ENCODE measurements at places on chromosomes 2 and 18.

- DNase-seq, result no peak
These were observed 27.9 kb downstream of the PXDN start for GRCh38 chr2:1716441-1716840.

- peak; percentile 52 for DNase-seq
These were observed 42.2 kb downstream of the KIDINS220 start for GRCh38 chr2:8794923-8795825.

- DNase-seq, result no peak
These were observed 14.4 kb downstream of the FBXO41 start for GRCh38 chr2:73269686-73270465.

- DNase-seq, result no peak
These were observed 91.5 kb upstream of the TWSG1 start for GRCh38 chr18:9243029-9243428.

DNA sequence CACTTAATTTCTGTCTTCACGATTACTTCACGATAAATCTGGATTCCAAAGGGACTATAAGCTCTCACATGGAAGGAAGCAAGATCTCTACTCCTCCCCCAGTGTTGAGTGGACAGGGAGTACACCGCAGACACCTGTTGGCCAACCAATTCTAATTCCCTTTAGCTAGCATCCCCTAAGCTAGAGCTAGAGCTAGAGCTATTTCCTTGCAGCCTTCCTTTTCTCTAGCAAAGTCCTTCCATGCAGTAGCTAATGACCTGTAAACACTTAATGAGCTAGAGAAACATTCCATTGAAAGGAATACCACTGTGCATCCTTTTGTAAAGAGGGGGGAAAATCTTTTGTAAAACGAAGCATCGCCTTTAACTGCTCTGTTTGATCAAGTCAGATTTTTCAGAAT is 56.5 kb downstream of the BCL11A start:
- DNase-seq, result no peak

DNA sequence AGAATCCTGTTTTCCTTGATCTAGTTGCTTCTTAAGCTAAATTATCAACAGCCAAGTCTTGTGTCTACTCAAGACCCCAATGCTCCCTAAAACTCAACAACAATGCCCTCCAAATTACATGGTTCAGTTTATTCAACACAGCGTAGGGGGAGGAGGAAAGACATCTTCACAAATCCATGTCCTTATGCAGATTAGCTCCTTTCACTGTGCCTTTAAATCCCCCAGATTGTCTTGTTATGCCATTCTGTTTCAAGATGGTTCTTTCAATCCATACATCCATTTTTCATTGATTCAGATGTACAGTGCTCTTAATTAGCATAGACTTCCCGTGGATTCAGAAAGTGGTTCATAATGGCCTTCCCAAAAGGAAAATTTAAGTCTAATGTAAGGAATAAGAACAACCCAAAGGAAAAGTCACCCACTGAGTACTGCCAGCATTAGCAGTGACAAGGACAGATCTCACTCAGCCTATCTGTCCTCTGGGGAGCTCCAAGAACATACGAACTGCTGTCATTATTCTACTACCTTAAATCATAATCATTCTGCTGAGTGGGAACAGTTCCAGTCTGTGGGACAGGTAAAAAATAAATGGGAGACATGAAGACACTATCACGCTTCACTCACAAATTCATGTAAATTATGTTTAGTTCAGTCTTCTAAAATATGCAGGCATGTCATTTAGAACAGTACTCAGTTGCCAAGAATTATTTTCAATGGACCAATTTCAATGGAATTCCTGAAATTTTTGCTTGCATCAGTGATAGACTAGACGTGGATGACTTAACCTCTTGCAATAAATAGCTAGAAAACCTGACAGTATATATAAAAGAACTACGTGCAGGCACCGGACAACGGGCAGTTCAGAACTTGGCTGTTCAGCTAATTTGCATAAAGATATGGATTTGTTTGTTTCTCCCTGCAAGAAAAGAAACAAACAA is 58.9 kb upstream of the RNU4ATAC start:
- peak; percentile 66 for DNase-seq

GRCh38 chr2:168723275-168723899 is 79.0 kb upstream of the NOSTRIN start:
- DNase-seq, result no peak

- DNase-seq, result no peak
These were observed 275.9 kb downstream of the RBM43 start for GRCh38 chr2:150985741-150986140.

GRCh38 chr2:174473796-174474195 is 13.0 kb downstream of the GPR155 start:
- DNase-seq, result peak; percentile 12

DNA sequence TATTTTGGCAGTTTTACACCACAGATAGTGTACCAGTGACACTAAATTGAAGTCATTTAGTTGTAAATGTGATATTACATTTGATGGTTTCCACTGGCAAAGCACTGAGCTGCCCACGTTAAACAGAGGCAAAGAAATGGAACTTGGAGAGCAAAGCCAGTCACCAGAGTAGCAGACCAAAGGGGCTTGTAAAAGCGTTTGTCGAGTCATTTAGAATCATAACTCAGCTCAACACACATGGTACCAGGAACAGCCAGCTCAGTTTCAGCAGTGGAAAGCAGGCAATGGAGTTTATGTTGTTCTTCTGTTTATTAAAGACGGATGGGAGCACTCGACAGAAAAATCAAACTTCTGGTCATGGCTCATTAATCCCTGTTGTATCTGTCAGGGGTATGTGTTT is 91.2 kb downstream of the POU3F3 start:
- DNase-seq, result no peak

DNA sequence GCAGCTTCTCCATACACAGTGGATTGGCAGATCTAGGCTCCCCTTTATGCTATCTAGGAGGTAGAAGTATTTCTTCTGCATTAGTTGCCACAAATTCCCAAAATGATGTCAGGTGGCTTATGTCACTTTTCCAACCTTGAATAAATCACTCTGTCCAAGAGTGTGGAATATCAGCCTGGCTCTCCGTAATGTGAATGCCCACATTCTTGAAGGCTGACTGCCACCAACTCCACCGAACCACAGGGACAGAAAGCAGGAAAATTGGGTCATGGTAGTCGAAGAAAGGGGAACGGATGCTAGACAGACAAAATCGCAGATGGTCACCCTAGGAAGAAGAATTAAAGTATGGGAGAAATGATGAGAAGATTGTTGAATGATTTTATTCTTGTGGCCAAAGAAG is 624.9 kb upstream of the CDH2 start:
- DNase-seq, result no peak

- DNase-seq, result no peak
These were observed 88.9 kb upstream of the THOC1 start for GRCh38 chr18:356778-357177.

- no peak for DNase-seq
These were observed 1.7 kb upstream of the MSGN1 start for GRCh38 chr2:17814601-17815000.

DNA sequence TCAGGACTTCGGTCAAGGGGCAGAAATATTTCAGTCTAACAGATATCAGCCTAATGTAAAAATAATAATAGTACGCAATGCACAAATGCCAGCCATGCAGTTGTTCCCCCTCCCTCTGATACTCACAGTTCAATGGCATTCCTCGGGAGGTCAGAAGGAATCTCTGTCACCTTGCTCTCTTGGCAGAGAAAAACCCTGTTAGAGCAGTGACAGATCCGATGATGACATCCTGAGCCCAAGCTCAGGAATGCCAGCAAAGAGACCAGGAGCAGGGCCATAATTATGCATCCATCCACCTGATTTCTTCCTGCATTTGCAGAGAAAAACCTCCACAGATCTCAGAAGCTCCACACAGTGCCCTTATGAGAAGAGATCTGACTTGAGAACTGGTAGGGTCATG is at the start of gene FSHR:
FSHR (minus strand) TSS at position 376 of the 400 bp plus-strand sequence; CDS start at position 278, 98 bp downstream.
- DNase-seq, result no peak

- DNase-seq, result no peak
These were observed 5.4 kb downstream of the PDK1 start for GRCh38 chr2:172561270-172561669.

DNA sequence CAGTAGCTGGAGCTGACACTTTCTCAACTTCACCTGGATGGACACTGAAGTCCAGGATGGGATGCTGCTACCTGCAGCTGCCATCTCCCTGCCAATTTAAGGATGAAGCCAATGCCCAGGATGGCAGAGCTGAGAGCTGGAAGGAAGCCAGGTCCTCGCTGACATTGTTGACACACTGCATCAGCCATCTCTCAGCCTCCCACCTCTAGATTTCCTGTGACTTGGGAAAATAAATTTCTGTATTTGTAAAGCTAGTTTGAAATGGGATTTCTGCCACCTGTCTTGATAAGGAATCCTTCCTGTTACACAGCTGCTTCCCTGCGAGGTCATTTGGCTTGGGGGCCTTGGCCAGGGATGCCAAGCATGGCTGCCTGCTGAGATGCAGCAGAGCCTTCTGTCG is 43.5 kb downstream of the KCTD1 start:
- DNase-seq, result no peak

- DNase-seq, result no peak
These were observed 237.4 kb upstream of the ACVR2A start for GRCh38 chr2:147607379-147607778.

GRCh38 chr2:17759805-17760204 is 5.9 kb downstream of the GEN1 start:
- peak; percentile 36 for DNase-seq

GRCh38 chr2:216842636-216843035 is 17.2 kb downstream of the TNP1 start:
- DNase-seq, result no peak

GRCh38 chr2:160097326-160097725 is 34.9 kb upstream of the PLA2R1 start:
- DNase-seq, result no peak

- no peak for DNase-seq
These were observed 24.7 kb upstream of the NAGK start for GRCh38 chr2:71043531-71044407.

DNA sequence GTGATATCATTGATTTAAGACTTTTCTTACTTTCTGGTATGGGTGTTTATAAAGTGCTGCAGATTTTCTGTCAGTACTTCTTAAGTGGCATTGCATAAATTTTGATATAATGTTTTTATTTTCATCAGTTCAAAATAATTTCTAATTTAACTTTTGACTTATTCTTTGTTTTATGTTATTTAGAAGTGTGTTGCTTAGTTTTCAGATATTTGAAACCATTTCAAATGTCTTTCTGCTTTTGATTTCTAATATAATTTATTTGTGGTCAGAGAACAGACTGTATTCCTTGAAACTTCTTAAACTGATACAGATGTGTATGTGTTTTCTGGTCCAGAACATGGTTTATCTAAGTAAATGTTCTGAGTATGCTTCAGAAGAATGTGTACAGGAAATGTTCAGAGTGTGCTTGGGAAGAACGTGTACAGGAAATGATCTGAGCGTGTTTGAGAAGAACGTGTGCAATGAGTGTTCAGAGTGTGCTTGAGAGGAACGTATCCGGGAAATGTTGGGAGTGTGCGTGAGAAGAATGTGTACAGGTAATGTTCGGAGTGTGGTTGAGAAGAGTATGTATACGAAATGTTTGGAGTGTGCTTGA is 265.7 kb upstream of the HS6ST1 start:
- DNase-seq, result peak; percentile 47

DNA sequence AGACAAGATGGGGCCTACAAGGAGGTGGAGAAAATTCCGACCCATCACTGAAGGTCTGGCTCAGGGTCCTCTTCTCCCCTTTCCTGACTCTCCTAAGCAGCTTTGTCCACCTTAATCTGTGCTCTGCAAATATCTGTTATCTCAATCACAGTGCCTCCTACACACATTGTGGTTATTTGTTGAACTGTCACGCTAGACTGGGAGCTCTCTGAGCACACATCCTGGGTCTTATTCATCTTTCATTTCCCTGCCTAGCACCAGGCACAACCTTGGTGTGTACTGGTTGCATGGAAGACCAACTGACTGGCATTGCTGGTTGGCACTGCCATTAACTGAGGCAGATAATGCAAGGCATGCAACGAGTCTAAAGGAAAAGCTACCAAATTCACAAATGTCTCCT is 122.9 kb upstream of the ST6GAL2 start:
- DNase-seq, result no peak

- no peak for DNase-seq
These were observed 92.4 kb downstream of the NCK2 start for GRCh38 chr2:105836840-105837692.

GRCh38 chr2:223612501-223612900 is 10.3 kb upstream of the SCG2 start:
- DNase-seq, result no peak

DNA sequence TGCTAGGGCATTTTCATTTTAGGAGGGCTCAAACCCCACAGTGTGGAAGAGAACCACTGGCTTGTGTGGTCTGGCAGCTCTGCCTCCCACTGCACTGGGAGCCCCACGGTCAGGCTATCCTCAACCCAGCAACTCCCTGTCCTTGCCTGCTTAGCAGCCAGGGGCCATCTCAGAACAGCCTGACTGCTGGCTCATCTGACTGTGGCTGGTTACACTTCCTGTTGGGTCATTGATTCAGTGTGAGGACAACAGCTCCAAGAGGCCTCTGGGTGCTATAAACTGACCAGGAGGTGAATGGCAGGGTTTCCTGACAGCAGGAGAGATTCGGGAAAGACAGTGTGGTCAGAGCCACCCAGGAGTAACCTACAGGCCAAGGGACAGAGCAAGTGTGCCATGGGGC is 40.1 kb downstream of the AMER3 start:
- DNase-seq, result no peak

- no peak for DNase-seq
These were observed 22.5 kb downstream of the TEX44 start for GRCh38 chr2:231615058-231615671.

DNA sequence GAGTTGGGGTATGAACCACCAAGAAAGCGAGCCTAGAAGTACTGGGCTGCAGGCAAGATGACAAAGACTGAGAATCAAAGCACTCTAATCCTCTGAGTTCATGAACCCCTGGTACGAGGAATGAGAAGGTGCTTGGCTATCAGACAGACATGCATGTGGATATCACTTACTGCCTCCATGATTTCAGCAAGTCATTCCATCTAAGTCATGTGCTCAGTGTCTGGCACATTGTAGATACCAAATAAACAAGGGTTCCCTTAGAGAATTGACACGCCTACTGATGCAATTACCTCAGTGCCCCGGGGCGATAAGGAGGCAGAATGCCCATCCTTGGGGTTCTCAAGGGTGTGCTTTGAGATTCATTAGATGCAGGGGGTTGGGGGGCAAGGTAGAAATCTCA is 125.6 kb upstream of the PKDCC start:
- peak; percentile 41 for DNase-seq

DNA sequence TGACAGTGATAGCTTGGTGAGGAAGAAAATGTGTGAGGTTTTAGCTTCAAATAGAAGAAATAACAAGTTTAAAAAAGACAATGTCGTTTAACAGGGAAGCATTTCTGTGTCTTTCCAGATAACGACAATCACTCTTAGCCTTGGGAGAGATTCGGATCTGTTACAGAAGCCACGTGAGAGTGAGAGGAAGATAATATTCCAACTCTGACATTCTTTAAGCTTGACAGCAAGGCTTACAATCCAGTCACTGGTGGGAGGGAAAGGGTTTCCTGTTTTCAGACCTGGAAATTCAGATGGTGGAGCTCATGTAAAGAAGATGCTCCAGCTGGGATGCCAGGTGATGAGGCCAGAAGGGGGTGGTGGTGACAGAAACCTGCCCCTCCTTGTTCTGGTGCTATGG is 30.8 kb downstream of the FBXO48 start:
- no peak for DNase-seq

All from HCEC 1CT (cell line).